ENCODE measurements at places on chromosomes 12 and 14. TPM values are rescaled to one million over a fixed set of nuclear protein-coding genes. Genes with fewer than 3 reads are reported as not detected.
A peak's percentile ranks its signal among the peaks of the same experiment; 100 is the strongest.

GRCh38 chr12:13536219-13536910 lies 339.8 kb downstream of the EMP1 start:
- no peak for DNase-seq

DNA sequence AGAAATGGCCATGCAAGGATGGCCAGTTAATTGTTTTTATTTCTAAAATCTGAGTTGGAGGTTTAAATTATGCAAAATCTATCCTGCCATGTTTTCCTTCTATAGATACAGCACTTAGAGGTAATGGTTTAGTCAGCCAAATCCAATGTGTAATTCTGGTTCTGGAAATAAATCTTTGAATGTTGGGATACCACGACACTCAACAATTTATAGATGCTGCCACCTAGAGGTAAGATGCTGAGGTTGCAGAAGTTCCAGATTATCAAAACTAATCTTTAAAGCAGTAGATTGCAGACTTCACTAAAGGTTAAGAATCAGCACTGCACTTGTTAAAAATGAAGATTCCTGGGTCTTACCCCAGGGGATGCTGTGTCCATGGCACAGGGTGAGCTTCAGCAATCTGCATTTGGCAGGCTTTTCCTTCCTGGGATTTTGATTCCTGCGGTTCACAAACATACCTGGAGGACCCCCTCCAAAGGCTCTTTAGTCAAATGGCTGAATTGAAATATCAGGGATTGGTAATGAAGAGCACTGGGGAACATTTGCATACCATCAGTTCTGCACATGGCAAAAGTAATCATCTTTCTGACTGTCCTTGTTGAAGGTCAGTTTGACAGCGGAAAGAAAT lies 53.4 kb upstream of the ANO4 start:
- no peak for DNase-seq

Gene CIROP
- total RNA-seq = not detected

DNA sequence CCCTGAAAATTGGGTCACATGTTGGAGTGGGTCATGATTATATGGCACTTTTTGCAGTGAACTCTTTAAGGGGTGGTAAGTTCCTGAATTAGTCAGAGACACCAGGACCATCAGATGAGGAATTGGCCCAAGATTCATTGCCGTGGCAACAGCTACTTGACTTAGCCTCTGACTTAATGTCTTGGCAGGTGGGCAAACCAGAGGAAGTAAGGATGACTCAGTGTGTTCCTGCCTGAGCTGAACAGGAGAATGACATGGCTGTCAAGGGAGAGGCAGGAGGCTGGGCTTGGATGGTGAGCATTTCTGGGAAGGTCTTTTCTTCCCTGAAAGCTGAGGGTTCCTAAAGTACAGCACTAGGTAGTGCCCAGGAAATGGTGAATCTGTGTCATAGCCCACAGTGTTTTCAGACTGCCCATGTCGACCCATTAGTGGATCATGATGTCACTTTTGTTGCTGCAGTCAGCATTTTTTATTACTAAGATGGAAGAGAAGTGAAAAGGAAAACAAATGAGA lies 170.1 kb upstream of the PWP1 start:
- DNase-seq = no peak

DNA sequence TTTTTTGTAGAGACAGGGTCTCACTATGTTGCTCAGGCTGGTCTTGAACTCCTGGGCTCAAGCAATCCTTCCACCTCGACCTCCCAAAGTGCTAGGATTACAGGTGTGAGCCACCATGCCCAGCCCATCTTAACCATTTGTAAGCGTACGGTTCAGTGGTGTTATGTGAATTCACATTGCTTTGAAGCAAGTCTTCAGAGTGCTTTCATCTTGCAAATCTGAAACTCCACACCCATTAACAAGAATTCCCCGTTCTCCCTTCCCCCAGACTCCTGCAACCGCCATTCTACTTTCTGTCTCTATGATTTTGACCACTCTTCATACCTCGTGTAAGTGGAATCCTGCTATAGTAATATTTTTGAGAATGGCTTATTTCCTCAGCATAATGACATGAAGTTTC lies 24.9 kb upstream of the BICDL1 start:
- DNase-seq = no peak

Gene POTEG
- not detected for total RNA-seq

DNA sequence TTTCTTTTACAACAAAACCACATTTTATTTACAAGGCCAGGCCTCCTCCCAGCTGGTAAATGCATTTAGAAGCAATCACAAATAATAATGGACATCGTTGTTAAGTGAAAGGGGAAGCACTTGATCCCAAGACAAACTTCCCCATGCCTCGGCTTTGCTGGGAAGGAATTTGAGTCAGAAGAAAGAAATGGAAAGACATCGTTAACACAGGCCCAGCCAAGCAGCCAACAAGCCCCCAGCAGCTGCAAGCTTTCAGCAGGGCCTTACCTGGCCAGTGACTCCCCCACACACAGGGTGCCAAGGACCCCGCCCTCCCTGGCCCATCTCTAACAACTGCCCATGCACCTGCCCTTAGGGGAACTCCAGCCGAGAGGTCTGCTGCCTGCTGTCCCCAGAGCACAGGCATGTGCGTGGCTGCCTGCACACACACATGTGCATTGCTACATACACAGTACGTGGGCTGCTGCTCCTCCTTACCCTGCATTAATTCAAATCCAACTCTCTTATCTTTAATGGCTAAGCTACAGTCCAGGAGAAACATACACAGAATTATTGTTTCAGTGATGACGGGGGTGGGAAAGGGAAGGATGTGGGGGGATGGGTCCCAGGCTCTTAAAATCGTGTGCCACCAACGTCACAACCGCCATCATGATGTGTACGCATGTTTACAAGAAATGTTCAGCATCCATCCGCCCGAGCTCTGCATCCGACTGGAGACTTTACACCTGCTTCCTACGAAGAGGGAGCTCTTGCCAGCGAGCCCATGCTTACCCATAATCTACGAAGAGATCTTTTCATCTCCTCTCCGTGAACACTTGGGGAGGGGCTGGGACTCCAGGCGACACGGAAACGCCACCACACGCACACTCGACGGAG lies 9.8 kb downstream of the BCL11B start:
- peak; percentile 48 for DNase-seq

Gene GUCY2C
- total RNA-seq = not detected

All from naive thymus-derived CD4-positive, alpha-beta T cell (primary cell).